ENCODE measurements at places on chromosomes 4 and X. TPM values are rescaled to one million over a fixed set of nuclear protein-coding genes. Genes with fewer than 3 reads are reported as not detected.

The CYBB gene
- total RNA-seq, result 62.0 TPM

The S100P gene
- 88.9 TPM for total RNA-seq

GRCh38 chrX:150227873-150228410 lies 135.2 kb upstream of the MAMLD1 start:
- no peak for DNase-seq

GRCh38 chr4:74499986-74500781 lies 55.2 kb downstream of the AREG start:
- DNase-seq, result no peak

GRCh38 chrX:31147175-31147574 lies 75.3 kb upstream of the FTHL17 start:
- no peak for DNase-seq

DNA sequence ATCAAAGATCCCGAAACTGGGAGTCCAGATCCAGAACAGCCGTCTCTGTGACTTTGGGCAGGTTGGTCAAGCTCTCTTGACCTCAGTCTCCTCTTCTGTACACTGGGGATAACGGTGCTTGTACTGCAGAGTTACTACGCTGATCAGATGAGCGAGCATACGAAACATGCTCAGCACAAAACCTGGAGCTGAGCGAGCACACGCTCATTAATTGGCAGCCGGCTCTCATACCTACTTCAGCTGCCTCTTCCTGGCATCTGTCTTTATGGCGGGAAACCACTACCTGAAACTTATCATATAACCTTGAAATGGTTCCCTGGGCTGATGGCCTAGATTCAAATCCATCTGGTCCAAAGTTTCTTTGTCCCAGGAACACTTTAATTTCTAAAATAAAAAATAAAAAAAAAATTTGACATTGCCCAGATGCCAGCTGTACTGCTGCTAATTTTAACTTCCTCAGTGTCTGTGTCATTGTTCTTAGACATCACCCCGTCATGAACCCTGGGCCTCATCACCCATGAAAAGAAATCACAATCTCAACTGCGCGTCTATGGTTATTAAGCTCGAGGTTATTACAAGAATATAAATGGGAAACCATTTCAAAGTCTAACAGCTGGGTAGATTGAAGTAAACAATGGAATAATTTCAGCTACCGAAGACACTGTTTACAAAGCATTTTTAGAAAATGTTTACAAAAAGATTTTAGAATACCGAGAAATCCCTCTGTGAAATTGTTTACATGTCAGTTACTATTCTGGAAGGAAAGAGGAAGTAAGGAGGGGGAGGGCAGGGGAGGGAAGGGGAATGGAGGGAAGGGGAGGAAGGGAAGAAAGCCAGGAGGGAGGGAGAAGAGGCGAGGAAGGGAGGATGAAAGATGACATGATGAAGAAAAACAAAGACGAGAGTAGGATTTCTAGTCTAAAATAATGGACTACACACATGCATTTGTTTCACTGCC lies 49.0 kb downstream of the CRMP1 start:
- DNase-seq, result no peak

GRCh38 chr4:138405466-138405891 lies 163.3 kb upstream of the SLC7A11 start:
- no peak for DNase-seq

- peak; percentile 14 for DNase-seq
Measured at GRCh38 chrX:23694606-23695005, 27.3 kb downstream of the PRDX4 start.
